K562 (cell line): ENCODE measurements at places on chromosomes 12 and 14. TPM values are rescaled to one million over a fixed set of nuclear protein-coding genes. Genes with fewer than 3 reads are reported as not detected.
A peak's percentile ranks its signal among the peaks of the same experiment; 100 is the strongest.

- H3K27me3 ChIP-seq, result no peaks in the 10 kb centered on the region; the same call in 1 of the 2 replicates
- H3K4me1 ChIP-seq, result no peaks in the 10 kb centered on the region; the same call in 2 of the 3 replicates
- H3K4me3 ChIP-seq, result no peak overlapping the region
- no peak overlapping the region for H3K27ac ChIP-seq
Measured at GRCh38 chr12:94107910-94108309, 40.5 kb upstream of the PLXNC1 start.

DNA sequence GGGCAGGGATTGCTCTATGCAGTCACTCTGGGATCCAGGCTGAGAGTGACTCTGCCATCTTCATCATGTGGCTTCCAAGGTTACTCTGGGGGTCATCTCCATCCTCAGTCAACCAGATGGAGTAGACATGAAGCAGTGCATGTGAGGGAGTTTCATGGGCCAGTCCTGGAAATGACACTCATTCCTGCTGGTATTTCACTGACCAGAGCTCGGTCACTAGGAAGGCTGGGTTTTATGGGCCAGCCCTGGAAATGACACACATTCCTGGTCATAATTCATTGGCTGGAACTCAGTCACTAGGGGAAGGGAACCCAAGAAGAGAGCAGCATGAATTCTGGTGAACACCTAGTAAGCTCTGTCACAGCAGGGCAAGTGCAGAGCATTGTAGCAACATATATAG, 144.7 kb downstream of the SMOC1 start:
- no peak for DNase-seq
- no peaks in the 10 kb centered on the region for H3K4me1 ChIP-seq
- H3K27ac ChIP-seq, result no peak overlapping the region
- no peak overlapping the region for H3K4me3 ChIP-seq

GRCh38 chr12:85275374-85275773, 4.6 kb upstream of the ALX1 start:
- no peaks in the 10 kb centered on the region for H3K4me1 ChIP-seq
- no peak for DNase-seq
- H3K4me3 ChIP-seq, result no peak overlapping the region
- no peak overlapping the region for H3K27ac ChIP-seq
- H3K36me3 ChIP-seq, result no peaks in the 10 kb centered on the region

DNA sequence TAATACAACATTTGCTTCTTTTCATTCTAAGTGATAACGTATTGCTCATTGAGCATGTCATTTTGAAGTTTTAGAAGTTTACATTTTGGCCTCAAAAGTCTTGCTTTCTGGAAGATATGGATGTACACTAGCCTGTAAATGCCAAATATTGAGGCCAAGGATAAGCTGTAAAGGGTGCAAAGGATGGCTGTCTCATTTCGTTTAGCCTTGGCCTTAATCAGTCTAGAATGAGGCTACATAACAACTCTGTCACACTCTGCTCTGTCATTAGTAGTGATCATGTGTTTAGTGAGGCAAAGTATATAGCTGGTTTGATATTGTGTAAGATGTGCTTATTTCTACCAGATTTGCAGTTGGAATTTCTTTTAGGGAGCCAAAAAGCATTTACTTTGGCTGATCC, 344.5 kb downstream of the TMTC2 start:
- no peak overlapping the region for H3K4me3 ChIP-seq
- H3K4me1 ChIP-seq, result no peaks in the 10 kb centered on the region
- no peaks in the 10 kb centered on the region for H3K36me3 ChIP-seq
- H3K27ac ChIP-seq, result no peak overlapping the region

DNA sequence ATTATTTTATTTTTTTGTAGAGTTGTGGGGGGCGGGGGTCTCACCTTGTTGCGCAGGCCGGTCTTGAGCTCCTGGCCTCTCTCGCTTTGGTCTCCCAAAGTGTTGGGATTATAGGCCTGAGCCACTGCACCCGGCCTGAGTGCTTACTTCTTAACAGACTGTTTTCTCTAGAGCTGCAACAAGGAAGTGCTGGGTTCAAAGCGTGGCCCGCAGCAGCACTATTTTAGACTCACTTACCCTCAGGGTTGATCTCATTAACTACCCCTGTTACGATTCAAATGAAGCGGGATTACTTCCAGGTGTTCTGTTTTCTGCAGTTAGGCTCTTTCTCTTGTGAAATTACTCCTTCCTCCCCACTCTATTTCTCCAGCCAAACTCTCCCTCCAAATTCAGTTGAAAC, 8.7 kb downstream of the A2ML1 start:
- no peak for DNase-seq
- no peak overlapping the region for H3K27ac ChIP-seq
- H3K36me3 ChIP-seq, result no peaks in the 10 kb centered on the region
- no peak overlapping the region for H3K4me3 ChIP-seq
- no peaks in the 10 kb centered on the region for H3K27me3 ChIP-seq

DNA sequence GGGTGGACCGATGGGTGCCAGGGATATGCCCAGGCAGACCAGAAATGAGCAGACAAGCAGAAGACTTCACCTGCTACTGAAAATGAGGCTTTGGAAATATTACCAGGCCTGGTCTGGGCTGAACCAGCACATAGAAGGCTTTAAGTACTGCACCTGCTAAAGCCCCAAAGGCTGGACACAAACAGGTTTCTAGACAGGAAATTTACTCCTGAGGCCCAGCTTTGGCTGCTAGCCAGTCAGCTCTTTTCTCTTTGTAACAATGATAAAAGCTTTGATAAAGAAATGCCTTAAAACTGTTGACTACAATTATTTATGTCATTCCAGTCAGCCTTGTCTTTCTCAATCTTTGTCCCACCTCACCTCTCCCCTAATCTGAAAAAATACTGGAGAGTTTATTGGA, 228.9 kb upstream of the EGLN3 start:
- no peak for DNase-seq
- H3K27me3 ChIP-seq, result no peaks in the 10 kb centered on the region; the same call in 1 of the 2 replicates
- H3K4me3 ChIP-seq, result no peak overlapping the region
- H3K4me1 ChIP-seq, result no peaks in the 10 kb centered on the region
- H3K36me3 ChIP-seq, result no peaks in the 10 kb centered on the region

DNA sequence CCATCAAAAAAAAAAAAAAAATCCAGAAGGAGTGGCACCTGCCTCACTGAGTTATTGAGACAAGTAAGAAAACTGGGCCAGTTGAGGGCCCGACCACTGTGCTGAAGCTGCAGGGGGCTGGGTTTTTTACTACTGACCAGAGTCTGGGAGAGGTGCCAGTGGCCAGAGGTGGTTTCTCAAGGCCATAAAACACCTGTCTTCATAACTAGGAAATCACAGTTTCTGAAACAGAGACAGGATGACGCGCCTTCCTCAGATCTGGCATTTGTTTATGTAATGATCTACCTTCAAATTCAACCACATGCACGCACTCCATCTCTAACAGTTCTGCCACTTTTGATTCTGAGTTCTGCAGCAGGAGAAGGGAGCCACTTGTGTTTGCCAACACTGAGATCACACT, 12.7 kb downstream of the TSPAN11 start:
- no peaks in the 10 kb centered on the region for H3K36me3 ChIP-seq
- no peaks in the 10 kb centered on the region for H3K4me1 ChIP-seq
- peaks cover 36% of the 10 kb centered on the region for H3K27me3 ChIP-seq
- no peak overlapping the region for H3K27ac ChIP-seq

DNA sequence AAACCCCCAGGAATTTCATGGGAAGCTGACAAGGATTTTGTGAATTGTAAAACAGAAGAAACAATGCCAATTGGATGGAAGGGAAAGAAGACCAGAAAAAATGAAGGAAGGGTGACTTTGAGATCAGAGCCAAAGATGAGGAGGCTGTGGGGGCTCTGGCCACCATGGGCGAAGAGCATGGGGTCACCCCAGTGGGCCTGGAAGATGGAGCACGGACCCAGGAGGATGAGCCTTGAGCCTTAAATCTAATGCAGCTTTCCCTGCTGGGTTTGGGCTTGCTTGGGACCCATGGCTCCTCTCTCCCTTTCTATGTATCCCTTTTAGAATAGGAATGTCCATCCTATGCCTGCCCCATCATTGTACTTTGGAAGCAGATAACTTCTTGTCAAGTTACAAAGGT, 322.2 kb downstream of the TMEM121 start:
- H3K36me3 ChIP-seq, result no peaks in the 10 kb centered on the region
- H3K27me3 ChIP-seq, result peaks cover 3% of the 10 kb centered on the region
- no peak for DNase-seq
- peaks cover 5% of the 10 kb centered on the region; the same call in 1 of the 2 replicates for H3K4me1 ChIP-seq

GRCh38 chr14:52547526-52547925, 4.8 kb downstream of the TXNDC16 start:
- no peaks in the 10 kb centered on the region for H3K27me3 ChIP-seq
- H3K4me3 ChIP-seq, result no peak overlapping the region
- peak overlapping the region; percentile 53 for H3K27ac ChIP-seq
- no peaks in the 10 kb centered on the region; the same call in 2 of the 3 replicates for H3K36me3 ChIP-seq
- peak; percentile 12 for DNase-seq

GRCh38 chr14:91536327-91536726, 26.2 kb upstream of the PPP4R3A start:
- no peaks in the 10 kb centered on the region for H3K4me1 ChIP-seq
- no peaks in the 10 kb centered on the region for H3K36me3 ChIP-seq
- no peak for DNase-seq
- H3K27me3 ChIP-seq, result 0 out of 2 replicates have a peak, but pooled peaks cover 6% of the 10 kb centered on the region
- no peak overlapping the region for H3K27ac ChIP-seq

- H3K4me1 ChIP-seq, result no peaks in the 10 kb centered on the region
- no peak for DNase-seq
- H3K27me3 ChIP-seq, result no peaks in the 10 kb centered on the region
- H3K36me3 ChIP-seq, result peaks cover 50% of the 10 kb centered on the region
Measured at GRCh38 chr14:36313206-36313605, 7.2 kb downstream of the MBIP start.

- peaks cover 4% of the 10 kb centered on the region; the same call in 1 of the 2 replicates for H3K4me1 ChIP-seq
- no peak overlapping the region for H3K4me3 ChIP-seq
- no peak overlapping the region for H3K27ac ChIP-seq
Measured at GRCh38 chr14:95455246-95455645, 61.2 kb downstream of the SYNE3 start.

- no peaks in the 10 kb centered on the region for H3K4me1 ChIP-seq
- H3K27ac ChIP-seq, result no peak overlapping the region
- H3K27me3 ChIP-seq, result no peaks in the 10 kb centered on the region
Measured at GRCh38 chr12:126369487-126370463, 1304.5 kb downstream of the AACS start.

DNA sequence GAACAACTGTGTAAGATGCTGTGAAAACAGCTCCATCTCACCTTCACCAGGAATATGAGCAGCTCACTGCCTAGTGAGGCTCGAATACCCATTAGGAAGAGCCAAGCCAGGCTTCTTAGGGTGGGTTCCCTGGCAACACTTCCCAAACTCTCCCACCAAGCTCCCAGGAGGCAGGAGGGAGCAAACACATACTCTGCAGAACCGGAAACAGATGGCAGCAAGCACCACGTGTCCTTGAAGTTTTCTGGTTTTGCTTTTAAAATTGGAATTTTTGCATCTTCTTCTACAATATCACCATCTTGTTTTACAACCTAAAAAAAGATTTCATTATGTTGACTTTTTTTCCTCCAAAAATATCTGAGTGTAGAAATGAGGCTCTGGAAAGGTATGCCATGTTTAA, 186.7 kb downstream of the ZFP36L1 start:
- DNase-seq, result no peak
- H3K27ac ChIP-seq, result no peak overlapping the region
- H3K27me3 ChIP-seq, result no peaks in the 10 kb centered on the region
- H3K4me1 ChIP-seq, result no peaks in the 10 kb centered on the region

DNA sequence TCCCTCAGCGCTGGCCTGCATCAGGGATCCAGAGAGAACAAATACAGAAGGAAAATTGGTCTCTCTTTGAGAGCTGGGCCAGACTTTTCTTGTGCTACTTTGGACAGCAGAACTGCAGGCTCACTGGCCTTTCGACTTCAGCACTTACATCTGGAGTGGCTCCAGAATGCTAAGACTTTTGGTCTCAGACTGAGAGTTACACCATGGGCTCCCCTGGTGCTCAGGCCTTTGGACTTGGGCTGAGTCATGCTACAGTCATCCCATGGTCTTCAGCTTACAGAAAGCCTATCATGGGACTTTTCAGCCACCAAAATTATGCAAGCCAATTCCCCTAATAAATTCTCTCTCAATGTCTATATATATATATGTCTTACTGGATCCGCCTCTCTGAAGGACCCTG, 9.0 kb upstream of the CD163 start:
- no peaks in the 10 kb centered on the region for H3K36me3 ChIP-seq
- no peak overlapping the region for H3K27ac ChIP-seq
- H3K4me1 ChIP-seq, result no peaks in the 10 kb centered on the region
- no peak overlapping the region for H3K4me3 ChIP-seq

GRCh38 chr12:19151298-19151697, 21.8 kb downstream of the PLEKHA5 start:
- H3K4me3 ChIP-seq, result no peak overlapping the region
- H3K27ac ChIP-seq, result no peak overlapping the region
- H3K36me3 ChIP-seq, result peaks cover 16% of the 10 kb centered on the region
- H3K4me1 ChIP-seq, result no peaks in the 10 kb centered on the region; the same call in 1 of the 2 replicates

- H3K4me1 ChIP-seq, result no peaks in the 10 kb centered on the region
- H3K36me3 ChIP-seq, result peaks cover 48% of the 10 kb centered on the region; the same call in 1 of the 3 replicates
- no peak for DNase-seq
- no peak overlapping the region for H3K4me3 ChIP-seq
- H3K27me3 ChIP-seq, result no peaks in the 10 kb centered on the region
- H3K27ac ChIP-seq, result no peak overlapping the region
Measured at GRCh38 chr14:68894123-68894522, 85.0 kb downstream of the ACTN1 start.

DNA sequence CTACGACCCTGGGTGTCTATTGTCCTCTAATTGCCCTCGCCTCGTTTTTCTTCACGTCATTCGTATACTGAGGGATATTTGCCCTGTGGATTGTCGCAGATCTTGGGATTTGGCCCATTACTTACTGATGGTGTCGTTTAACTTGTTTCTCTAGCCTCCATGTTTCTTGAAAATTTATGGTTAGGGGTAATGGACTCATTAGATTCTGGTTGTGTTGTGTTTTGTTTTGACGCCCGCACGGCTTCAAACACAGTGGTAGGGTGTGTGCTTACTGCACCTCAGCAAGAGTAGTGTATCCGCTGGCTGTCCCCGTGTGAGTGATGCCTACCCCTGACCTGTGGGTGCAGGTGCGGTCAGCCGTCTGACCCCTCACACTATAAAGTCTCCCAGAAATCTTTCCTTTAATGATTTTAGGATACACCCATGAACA, 874 bp upstream of the RNU6-8 start:
- DNase-seq, result no peak
- peak overlapping the region; percentile 89 for H3K27ac ChIP-seq
- no peaks in the 10 kb centered on the region for H3K36me3 ChIP-seq
- H3K4me3 ChIP-seq, result peak overlapping the region; percentile 62
- peaks cover 8% of the 10 kb centered on the region; the same call in 1 of the 2 replicates for H3K4me1 ChIP-seq

GRCh38 chr12:19171731-19172130, 42.2 kb downstream of the PLEKHA5 start:
- no peak overlapping the region for H3K4me3 ChIP-seq
- no peak overlapping the region for H3K27ac ChIP-seq
- H3K4me1 ChIP-seq, result no peaks in the 10 kb centered on the region
- no peak for DNase-seq

GRCh38 chr12:30422844-30423243, 272.8 kb downstream of the IPO8 start:
- DNase-seq, result no peak
- no peaks in the 10 kb centered on the region for H3K27me3 ChIP-seq
- H3K36me3 ChIP-seq, result no peaks in the 10 kb centered on the region
- H3K4me1 ChIP-seq, result no peaks in the 10 kb centered on the region; the same call in 1 of the 2 replicates
- H3K4me3 ChIP-seq, result no peak overlapping the region
- no peak overlapping the region for H3K27ac ChIP-seq

Gene SINHCAF
- 76.8 and 105 TPM in 2 replicates for polyA plus RNA-seq

Gene CATSPERB
- polyA plus RNA-seq, result 0.98 and 1.4 TPM in 2 replicates

Gene TAS2R9
- polyA plus RNA-seq, result not detected in 2 replicates

Gene OSBPL8
- 25.6 and 31.4 TPM in 2 replicates for polyA plus RNA-seq

Gene SLC7A7
- polyA plus RNA-seq, result 0.68 and 1.0 TPM in 2 replicates

Gene GALNT8
- 0.46 TPM in 1 of 2 replicates, not detected in the other for polyA plus RNA-seq

Gene PHLDA1
- 0.61 and 0.82 TPM in 2 replicates for polyA plus RNA-seq

Gene A2M
- not detected in 2 replicates for polyA plus RNA-seq

Gene ACOT6
- not detected in 2 replicates for polyA plus RNA-seq

Gene TAS2R20
- polyA plus RNA-seq, result 0.44 and 0.45 TPM in 2 replicates
